ENCODE measurements at places on chromosomes 5 and 9.

DNA sequence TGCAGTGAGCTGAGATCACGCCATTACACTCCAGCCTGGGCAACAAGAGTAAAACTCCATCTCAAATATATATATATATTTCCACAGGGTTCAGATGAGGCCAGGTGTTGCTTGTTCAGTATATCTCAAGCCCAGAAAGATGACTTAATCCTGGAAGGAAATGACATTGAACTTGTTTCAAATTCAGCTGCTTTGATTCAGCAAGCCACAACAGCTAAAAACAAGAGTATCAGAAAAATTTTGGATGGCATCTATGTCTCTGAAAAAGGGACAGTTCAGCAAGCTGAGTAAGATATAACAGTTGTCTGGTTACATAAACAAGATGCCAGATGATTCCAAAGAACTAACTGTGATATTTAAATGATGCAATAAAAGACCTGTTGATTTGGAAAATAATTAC, 352.0 kb downstream of the KCTD16 start:
- no peaks in the 10 kb centered on the region for H3K36me3 ChIP-seq
- no peak overlapping the region for H3K4me3 ChIP-seq
- H3K27me3 ChIP-seq: no peaks in the 10 kb centered on the region
- no peak for DNase-seq
- H3K4me1 ChIP-seq: no peaks in the 10 kb centered on the region

DNA sequence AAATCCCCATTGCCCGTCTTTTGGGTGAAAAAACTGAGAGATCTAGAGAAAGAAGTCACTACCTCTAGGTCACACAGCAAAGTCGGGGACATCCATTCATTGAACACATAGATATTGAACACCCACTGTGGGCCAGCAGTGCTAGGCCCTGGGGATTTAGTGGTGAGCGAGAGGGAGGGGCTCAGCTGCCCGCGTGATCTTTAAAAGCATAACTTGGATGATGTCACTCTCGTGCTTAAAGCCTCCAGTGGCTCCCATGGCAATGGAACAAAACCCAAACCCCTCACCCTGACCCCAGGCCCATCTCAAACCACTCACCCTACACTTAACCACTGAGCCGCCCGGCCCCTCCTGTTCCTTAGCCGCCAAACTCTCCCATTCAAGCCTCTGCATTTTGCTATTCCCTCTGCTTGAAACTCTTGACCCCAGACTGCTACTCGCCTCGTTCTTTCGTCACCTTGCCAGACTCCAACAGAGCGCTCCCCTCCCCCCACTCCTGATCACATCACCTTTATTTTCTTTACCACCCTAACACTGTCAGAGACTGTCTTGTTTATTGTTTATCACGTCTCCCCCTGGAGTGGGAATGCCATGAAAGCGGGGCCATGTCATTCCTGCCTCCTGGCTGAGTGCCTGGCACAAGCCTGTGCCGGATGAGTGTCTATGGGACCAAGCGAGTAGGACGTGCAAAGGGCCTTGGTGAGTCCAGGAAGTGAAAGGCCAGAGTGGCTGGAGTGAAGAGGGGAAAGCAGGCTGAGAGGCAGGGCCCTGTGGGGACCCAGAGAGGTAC, 710 bp upstream of the PIP5KL1 start:
- peak overlapping the region; percentile 74 for H3K4me3 ChIP-seq
- no peak overlapping the region for H3K27ac ChIP-seq
- DNase-seq: no peak
- peaks cover 11% of the 10 kb centered on the region for H3K36me3 ChIP-seq

- no peak overlapping the region for H3K27ac ChIP-seq
- peaks cover 34% of the 10 kb centered on the region for H3K4me1 ChIP-seq
- H3K27me3 ChIP-seq: no peaks in the 10 kb centered on the region
- no peaks in the 10 kb centered on the region for H3K36me3 ChIP-seq
- no peak for DNase-seq
- peak overlapping the region; percentile 20 for H3K4me3 ChIP-seq
Observed at GRCh38 chr5:139658928-139659667, 10.9 kb downstream of the CXXC5 start.

GRCh38 chr9:129968690-129969485, 74.1 kb downstream of the FNBP1 start:
- no peaks in the 10 kb centered on the region for H3K27me3 ChIP-seq
- peaks cover 55% of the 10 kb centered on the region for H3K36me3 ChIP-seq
- peak overlapping the region; percentile 35 for H3K27ac ChIP-seq
- H3K4me1 ChIP-seq: peaks cover 33% of the 10 kb centered on the region
- DNase-seq: no peak

DNA sequence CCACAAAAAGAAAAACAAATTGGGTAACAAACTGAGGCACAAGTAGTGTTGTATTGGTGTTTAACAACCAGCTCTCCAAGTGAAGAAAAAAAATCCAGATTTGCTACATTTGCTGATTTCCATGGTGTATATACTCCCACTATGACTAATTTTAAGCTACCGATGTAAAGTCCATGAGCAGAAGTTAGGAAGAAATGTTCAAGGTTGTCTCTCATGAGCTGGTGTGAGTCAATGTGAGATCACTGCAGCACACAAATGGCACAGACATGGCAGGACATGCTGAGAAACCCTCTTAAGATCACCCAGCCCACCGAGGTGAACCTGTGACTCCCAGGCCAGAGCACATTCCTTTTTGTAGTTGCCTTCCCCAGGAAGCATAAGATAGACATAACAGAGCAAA, 36.2 kb downstream of the SLC44A1 start:
- no peak overlapping the region for H3K4me3 ChIP-seq
- H3K27ac ChIP-seq: no peak overlapping the region
- peaks cover 12% of the 10 kb centered on the region for H3K4me1 ChIP-seq
- H3K36me3 ChIP-seq: no peaks in the 10 kb centered on the region
- no peaks in the 10 kb centered on the region for H3K27me3 ChIP-seq

DNA sequence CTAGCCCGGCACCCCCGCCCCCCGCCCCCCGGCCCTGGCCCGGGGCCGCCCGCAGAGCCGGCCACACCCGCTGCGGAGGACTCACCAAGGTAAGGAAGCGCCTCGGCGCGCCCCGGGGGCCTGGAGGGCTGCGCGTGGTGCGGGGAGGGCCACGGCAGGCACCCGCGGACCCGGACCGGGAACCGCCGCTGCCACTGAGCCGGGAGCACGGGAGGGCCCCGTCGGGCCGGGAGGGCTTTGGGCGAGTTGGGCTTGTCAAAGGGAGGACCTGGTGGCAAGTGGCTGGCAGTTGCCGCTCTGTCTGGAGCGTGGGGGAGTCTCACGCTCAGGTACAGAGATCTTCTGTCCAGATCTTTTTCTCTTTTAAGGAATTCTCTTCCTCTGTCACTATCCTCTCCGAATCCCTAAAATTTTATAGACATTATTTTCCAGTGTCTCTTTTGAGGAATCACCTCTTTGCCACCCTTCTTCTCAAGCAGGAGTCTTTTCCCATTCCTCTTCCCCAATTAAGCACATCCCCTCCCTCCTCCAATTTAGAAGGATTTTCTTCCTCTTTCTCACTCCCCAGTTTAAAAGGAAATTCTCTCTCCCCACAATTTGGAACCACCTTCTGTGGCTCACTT, 11.3 kb upstream of the LHX2 start:
- no peak overlapping the region for H3K27ac ChIP-seq
- peaks cover 1% of the 10 kb centered on the region for H3K36me3 ChIP-seq
- H3K4me1 ChIP-seq: peaks cover 29% of the 10 kb centered on the region
- DNase-seq: no peak
- H3K4me3 ChIP-seq: peak overlapping the region; percentile 65
